ENCODE measurements at places on chromosomes 16 and 17.

- no peak for DNase-seq
Measured at GRCh38 chr17:3962217-3962964, 1.8 kb downstream of the ATP2A3 start.

DNA sequence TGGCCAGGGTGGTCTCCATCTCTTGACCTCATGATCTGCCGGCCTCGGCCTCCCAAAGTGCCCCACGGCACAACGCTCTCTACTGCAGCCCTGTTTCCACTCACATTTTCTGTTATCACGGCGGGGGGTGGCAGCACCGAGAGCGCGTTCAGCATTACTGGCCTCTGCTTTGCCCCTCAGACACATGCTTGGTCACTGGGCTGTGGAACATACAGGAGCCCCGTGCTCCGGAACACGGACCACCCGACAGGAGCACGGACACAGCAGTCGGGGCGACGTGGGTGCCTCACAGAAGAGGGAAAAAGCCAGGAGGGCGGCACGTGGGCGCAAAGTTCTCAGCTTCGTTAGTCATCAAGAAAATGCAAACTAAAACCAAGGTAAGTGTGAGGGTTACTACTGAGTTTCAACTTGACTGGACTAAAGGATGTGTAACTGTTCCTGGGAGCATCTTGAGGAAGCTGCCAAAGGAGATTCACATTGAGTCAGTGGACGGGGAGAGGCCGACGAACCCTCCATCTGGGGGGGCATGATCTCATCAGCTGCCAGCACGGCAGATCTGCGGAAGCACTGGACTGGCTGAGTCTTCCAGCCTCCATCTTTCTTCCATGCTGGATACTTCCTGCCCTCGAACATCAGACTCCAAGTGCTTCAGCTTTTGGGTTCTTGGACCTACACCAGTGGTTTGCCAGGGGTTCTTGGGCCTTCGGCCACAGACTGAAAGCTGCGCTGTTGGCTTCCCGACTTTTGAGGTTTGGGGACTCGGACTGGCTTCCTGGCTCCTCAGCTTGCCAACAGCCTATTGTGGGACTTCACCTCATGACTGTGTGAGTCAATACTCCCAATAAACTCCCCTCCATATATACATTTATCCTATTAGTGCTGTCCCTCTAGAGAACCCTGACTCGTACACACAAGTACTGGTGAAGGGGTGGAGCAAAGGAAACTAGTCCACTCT lies 106.8 kb downstream of the ZNF778 start:
- DNase-seq, result no peak

- DNase-seq, result no peak
Measured at GRCh38 chr17:2964831-2965230, 98.6 kb downstream of the OR1D5 start.

GRCh38 chr17:1145311-1145986 lies 34.3 kb downstream of the ABR start:
- DNase-seq, result no peak

- DNase-seq, result no peak
Measured at GRCh38 chr17:57705921-57706695, 39.0 kb downstream of the CCDC182 start.

DNA sequence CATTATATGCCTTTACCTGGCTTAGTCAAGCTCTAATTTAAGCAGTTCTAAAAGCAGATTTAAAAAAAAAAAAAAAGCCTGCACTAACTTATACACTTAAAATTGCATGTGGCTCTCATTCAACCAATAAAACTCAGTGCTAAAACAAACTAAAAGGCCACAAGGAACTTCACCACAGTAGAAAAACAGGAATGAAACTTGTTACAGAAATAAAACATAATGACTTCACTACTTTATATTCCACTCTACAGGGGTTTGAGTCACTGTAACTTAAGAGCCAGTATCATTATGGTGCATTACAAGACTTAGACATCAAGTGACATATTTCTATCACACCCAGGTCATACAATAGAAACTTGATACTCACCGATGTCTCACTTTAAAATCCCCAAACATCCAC lies 11.1 kb downstream of the CA10 start:
- no peak for DNase-seq

DNA sequence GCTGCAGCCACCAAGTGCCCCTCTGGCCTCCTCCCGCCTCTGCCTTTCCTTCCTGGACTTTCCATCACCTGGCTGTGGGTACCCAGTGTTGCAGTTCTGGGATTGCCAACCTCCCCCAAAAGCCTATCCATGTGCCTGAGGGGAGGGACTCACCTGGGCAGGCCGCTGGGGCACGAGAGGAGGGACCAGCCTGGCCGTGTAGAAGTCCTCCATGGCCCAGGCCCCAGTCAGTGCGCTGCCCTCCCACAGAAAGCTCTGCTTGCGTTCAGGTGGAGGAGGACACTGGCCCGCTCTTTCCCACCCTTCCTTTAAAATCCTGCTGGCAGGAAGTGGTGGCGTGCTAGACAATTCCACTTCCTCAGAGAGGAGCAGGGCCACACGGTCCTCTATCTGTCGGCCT lies 14.2 kb downstream of the SLX4 start:
- DNase-seq, result no peak

DNA sequence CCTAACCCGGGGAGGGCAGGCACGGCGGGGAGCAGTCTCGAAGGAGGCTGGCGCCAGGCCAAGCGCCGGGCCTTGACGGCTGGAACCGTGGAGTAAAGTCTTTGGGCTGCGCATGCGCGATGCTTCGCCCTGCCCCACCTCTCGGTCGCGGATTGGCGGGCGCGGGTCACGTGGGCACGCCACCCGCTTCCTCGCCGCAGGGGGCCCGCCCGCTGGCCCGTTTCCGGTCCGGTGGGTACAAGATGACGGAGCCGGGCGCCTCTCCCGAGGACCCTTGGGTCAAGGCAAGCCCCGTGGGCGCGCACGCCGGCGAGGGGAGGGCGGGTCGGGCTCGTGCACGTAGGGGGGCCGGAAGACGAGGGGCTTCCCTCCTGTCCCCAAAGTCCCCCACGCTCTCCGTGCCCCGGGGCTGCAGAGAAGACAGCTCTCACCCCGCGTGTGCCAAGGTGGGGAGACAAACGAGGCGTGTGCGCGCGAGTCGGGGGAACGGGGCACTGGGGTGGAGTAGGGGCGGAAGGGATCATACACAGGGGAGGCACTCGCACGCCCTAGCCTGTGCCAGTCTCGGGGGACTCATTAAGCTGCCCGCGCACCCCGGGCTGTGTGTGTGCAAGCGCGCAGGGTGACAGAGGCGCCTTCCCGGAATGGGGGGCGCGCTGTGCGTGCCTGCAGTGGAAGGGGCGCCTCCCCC lies at the start of gene MLX:
Gene MLX, plus strand, starts transcription at position 218 of the 691 bp plus-strand sequence. Its CDS starts 25 bp downstream, at position 243.
- peak; percentile 89 for DNase-seq

DNA sequence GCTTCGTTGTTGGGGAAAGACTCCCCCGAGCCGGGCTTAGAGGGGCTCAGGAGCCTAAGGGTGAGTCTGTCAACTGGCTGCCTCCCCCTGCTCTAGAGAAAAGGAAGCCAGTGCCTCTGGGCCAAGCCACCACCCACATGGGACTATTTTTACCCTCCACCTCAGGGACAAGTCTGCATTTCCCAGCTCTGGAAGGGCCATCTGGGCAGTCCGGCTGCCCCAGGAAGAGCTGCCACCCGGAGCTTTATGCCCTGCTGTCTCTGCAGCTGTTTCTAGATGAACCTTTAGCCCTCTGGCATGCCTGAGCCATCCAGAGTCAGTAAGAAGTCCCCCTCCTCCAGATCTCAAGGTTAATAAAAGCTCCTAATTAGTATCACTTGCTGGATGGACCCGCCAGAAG lies 5.3 kb upstream of the RPRML start:
- no peak for DNase-seq

DNA sequence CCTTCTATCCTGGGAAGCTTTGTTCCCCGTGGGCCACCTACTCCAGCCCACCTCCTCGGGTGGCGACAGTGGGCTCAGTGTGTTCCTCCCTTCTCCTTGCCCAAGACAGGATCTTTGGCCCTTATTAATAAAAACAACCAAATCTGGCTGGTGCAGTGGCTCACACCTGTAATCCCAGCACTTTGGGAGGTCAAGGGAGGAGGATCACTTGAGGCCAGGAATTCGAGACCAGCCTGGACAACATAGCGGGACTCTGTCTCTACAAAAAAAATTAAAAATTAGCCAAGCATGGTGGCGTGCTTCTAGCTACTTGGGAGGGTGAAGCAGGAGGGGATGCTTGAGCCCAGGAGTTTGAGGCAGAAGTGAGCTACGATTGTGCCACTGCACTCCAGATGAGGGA lies 42.2 kb downstream of the SOCS1 start:
- DNase-seq, result no peak

- DNase-seq, result no peak
Measured at GRCh38 chr17:29154516-29155226, 25.5 kb downstream of the MYO18A start.

DNA sequence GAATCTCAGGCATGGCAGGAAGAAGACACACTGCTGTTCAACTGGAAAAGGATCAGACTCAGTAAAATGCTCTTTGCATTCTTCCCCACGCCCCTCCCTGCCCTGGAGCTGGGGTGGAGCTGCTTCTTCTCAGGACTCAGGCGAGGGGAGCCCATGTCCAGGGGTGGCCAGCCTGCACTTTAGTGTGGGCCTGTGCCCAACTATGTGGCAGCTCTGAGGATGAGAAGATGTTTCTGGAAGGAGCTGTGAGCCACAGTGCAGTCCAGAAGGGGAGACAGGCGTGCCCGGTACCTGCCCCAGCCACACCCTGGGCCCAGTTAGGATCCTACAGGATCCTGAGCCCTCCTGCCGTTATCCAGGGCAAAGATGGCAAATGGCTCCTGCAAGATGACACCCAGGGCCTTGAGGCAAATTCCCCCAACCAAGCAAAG lies 120.3 kb downstream of the ANKRD11 start:
- DNase-seq, result no peak

DNA sequence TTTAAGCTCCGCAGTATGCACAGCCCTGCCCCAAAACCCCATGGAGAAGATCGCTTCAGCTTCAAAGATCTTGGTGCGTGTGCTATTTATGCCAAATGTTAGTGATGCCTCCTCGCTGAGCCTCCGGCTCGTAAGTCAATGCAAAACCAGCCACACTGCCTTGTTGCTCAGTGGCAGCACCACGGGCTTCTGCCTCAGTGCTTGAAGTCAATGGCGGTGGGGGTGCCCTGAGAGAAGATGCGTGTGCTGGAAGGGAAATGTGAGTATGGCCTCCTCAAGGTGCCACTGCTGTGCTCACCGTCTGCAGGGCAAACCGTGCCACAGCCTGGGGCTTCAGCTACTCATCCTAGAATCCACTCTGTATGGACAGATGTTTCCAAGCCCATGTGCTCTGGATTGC lies 121.9 kb downstream of the XYLT1 start:
- no peak for DNase-seq

- DNase-seq, result no peak
Measured at GRCh38 chr17:19762515-19762961, 14.4 kb upstream of the ALDH3A1 start.

DNA sequence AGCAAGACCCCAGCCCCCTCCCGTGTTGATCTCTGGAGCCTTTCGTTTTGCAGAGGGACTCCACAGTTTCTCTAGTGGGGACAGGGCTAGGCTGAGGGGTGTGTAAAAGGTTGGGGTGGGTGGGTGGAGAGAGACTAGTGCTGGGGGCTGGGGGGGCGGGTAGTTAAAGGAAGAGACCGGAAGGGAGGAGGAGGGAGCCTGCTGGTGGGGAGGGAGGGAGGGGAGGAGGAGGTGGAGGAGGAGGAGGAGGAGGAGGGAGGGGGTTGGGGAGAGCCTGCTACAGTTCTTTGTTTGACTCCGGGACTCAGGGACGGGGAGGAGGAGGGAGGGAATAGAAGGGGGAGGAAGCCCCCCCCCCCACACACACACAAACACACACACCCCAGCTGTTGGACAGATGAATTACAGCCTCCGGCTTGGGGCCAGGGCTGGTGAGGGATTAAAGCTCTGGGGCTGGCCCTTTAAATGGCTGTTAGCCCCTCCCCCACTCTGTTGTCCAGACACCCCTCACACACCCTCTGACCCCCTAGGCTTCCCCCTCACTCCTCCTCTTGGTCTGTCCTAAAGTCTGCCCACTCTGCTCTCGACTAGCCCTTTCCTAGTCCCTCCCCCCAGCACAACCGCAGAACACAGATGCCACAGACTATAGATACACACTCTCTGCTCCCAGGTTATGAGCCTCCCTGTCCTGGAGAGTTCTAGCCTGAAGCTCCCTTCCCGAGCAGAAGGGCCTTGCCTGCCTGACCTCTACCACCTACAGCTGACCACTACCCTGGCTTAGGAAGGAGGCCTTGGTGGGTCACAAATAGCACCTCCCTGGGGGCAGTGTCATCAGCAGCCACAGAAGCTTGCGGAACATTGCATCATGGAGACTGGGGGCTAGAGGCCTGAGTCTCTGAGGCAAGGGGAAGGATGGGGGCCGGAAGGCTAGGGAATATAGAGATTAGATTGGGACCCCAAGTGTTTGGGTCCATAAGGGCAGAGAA lies 4.4 kb downstream of the KDM6B start:
- peak; percentile 75 for DNase-seq

- DNase-seq, result no peak
Measured at GRCh38 chr16:76278086-76278485, 885 bp downstream of the CNTNAP4 start.

DNA sequence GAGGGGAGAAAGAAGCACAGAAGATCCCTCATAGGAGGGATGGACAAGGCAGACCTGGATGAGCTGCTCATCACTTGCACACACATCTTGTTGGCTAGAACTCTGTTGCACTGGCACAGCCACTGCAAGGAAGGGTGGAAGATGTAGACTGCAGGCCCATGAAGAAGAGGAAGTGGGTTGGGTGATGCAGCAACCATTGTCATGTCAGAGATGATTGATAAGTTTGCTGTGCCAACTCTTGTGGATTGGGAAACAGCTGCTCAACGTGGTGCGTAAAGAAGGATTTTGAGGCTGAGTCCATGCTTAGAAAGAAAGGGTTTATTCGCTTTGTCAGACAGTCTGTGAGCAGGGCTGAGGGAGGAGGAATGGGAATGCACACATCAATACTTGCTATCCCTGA lies 161.4 kb upstream of the MPHOSPH6 start:
- no peak for DNase-seq

GRCh38 chr16:275786-276232 lies at the start of gene RGS11:
TSS of gene RGS11 (minus strand) at chr16:275944. CDS start at chr16:275911, 33 bp downstream.
- no peak for DNase-seq

DNA sequence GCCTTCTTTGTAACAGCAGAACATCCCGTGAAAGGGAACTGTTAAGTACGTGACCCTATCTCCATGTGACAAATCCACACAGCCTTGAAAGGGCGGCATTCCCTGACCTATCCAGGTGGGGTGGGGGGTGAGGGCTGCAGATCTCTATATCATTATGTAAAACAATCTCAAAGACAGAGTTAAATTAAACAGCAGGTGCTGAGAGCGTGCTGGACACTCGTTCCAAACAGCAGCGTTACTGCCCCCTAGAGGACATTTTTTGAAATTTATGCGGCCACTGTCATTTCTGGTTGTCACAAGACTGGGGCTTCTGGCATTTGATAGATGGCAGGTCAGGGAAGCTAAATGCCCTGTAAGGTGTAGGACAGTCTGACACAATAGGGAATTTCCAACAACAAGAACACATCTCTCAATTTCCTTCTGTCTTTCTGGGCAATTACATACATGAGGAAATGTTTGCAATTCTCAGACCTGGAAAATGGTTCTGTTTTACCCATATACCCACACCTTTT lies 6.7 kb upstream of the SLC25A39 start:
- DNase-seq, result no peak

GRCh38 chr17:43873091-43873490 lies 26.1 kb downstream of the CD300LG start:
- DNase-seq, result no peak

- no peak for DNase-seq
Measured at GRCh38 chr16:81940781-81941560, 70.3 kb downstream of the SDR42E1 start.

Measured in HL-60 (cell line).